COR-L47 (cell line): ENCODE measurements at places on chromosomes 16 and 17.

GRCh38 chr16:12544477-12545296 lies 259.0 kb downstream of the CPPED1 start:
- no peak for DNase-seq

DNA sequence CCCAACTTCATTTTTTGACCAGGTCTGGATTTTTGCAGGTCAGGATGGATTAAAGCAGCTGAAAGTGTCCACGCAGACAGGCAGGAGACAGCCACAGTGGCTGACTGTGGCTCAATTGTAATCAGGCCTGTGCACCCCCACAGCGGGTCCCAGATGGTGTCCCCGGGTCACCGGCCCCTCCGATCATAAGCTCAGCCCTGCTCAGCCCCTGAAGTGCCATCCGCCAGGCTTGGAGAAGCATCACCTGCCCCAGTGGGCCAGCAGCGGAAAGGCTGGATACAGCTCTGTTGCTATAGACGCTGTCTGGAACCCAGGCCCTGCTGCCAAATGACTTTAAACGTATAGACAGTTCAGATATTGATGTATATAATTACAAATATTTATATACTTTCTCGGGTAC lies 60.6 kb downstream of the RPH3AL start:
- no peak for DNase-seq

DNA sequence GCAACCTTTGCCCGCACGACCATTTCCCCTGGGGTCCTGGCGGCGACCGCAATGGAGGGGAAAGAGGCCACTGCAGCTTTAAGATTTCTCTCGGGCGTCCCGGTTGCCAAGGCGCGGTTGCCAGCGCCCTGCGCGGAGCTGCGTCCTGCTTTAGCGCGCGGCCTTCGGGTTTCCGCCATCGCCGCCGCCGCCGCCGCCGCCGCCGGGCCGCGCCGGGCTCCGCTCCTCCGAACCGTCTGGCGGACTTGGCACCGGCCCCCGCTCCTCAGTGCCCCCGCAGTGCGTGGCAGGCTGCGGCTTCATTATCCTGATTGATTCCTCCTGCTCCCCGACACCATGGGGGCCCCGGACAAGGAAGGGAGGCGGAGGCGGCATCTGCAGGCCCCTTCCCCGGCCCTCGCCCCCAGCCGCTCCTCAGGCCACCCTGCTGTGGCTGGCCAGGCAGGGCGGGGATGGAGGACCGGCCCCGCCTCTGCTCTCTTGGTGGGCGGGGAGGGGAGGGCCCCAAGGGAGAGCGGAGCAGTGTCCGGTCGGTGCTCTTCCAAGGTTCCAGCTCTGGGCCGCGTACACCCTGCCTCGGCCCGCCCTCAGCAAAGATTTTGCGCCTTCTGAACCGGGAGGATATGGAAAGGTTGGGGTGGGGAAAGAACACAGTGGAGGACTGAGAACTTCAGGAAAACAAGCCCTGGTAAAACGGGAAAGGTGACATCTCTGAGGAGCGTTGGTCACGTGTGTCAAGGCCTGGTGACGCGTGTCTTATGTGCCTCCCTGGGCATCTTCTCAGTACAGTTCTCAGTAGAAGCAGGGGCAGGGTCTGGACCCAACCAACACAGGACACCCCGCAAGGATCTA lies 34.0 kb downstream of the NEUROD2 start:
- peak; percentile 71 for DNase-seq

DNA sequence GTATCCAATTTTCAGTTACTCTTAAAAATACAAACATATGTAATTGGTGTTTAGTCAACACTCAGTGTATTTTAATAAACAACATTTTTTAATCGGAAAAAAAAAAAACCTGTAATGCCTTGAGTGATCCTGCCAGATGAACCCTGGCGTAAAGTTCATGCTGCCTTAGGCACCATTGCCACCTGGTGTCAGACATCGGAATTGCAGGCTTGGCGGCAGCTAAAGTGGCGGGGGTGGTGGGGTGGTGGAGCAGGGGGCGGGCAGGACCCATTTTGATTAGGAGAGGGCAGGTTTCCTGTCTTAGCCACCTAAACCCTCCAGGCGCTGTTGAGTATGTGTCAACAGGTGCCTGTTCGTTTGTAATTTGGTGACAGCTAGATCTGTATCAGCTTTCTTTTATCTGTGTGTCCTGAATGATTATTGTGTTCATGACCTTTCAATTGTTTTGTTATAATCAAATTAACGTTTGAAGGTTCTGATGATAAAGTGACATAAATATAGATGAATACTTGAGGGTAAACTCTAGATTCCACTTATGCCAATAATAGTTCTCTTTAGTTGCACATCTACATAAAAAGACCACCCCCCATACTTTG lies 588.7 kb downstream of the CDH13 start:
- no peak for DNase-seq

GRCh38 chr17:5249615-5250014 lies 15.0 kb upstream of the SCIMP start:
- peak; percentile 2 for DNase-seq

DNA sequence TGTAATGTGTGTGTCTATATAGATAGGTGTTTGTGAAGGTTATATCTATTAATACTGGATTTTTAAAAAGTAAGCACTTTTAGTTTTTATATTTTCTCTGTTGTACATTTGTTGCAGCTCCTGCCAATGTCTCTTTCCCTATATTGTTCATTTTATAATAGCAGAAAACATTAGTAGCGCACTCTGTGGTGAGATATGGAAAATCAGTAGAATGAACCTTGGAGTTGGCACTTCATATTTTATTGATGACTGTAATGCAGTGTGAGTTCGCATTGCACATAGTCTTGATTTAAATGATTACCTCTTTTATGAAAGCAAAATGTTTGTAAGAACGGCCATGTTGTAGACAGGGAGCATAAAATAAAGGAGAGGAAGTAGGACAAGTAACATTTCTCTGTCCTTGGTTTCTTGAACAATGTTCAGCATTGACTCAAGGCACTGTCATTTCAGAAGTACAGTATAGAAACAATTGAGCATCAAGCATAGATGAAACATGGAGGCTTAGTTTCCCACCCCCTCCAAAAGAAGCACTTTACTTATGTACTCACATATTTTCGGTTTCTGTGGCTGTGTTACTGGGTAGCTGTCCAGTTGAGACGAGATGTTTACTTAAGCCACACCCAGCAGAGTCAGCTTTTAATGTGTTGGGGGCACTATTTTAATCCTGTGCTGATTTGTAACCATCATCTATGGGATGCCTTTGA lies 74.0 kb downstream of the TANC2 start:
- DNase-seq, result peak; percentile 48

DNA sequence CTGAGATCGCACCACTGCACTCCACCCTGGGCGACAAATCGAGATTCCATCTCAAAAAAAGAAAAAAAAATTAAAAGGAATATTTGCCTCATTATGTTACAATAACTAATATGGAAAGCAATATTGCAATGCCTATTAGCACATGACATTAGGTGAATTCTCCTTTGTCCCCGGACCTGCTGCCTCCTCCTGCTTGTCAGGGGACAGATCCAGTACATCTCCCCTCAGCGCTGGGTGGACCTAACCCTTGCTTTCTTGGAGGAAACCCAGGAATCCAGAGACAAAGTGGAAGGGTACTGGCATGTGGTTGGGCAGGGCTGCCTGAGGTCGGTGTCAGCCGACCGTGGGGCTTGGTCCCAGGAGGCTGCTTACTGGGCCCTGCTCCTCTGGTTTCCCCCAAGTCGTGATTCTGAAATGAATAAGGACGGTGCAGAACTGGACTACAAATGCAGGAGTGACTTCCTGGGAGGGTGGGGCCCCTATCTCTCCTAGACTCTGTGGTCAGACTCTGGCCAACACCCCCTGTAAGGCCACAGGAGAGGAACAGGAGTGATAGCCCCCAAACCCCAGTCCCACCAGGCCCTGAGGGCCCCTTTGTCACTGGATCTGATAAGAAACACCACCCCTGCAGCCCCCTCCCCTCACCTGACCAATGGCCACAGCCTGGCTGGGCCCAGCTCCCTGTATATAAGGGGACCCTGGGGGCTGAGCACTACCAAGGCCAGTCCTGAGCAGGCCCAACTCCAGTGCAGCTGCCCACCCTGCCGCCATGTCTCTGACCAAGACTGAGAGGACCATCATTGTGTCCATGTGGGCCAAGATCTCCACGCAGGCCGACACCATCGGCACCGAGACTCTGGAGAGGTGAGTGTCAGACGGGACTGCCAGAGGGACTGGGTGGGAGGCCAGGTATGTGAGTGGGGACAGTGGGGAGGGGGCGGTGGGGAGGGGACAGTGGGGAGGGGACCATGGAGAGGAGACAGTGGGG lies at the start of gene HBZ:
Gene HBZ (plus strand): TSS at position 504 of the 988 bp plus-strand sequence. CDS start 266 bp downstream, at position 770.
- no peak for DNase-seq

- peak; percentile 6 for DNase-seq
Measured at GRCh38 chr16:11796227-11797165, 562 bp downstream of the ZC3H7A start.

DNA sequence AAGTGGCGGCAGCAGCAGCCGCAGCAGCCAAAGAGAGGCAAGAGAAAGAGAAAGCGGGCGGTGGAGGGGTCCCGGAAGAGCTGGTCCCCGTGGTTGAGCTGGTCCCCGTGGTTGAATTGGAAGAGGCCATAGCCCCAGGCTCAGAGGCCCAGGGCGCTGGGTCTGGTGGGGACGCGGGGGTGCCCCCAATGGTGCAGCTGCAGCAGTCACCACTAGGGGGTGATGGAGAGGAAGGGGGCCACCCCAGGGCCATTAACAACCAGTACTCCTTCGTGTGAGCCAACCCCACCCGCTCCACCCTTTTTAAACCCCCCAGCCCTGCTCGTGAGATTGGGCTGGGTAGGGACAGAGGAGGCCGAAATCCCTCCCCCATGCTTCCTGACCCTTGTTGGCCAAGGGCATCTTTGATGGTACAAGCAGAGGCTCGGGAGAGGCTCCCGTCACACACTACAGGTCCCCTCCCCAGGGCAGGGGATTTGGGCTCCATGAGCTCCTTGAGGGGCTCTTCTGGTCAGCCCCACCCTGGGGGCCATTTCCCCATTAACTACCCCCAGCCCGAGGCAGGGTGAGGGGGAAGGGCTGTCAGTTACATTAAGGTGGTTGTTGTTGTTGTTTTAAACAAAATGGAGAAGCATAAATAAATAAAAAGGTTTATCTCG lies 4.6 kb upstream of the ATP2A1 start:
- no peak for DNase-seq
